ENCODE measurements at places on chromosomes 7 and 10.
A peak's percentile ranks its signal among the peaks of the same experiment; 100 is the strongest.

DNA sequence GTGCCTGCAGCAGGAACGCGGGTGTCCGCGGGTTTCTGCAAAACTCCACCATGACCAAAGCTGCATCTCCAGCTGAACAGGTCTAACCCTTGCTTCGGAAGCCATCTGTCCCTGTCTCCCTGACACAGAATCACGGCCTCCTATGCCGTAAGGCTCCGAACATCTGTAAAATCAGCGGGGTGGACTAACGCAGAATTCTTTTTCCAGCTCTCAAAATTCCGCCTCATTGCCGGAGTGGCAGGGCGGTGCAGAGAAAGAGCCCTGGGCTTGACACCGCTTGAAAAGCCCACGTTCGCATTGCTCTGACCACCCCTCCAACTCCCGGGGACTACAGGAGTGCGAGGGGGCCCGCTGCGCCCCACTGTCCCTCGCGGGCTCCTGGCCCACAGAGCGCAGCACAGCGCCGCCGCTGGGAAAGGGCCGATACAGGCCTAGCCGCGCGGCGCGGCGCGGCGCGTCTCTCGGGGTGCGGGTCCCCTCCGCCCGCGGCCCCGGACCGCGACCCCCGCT lies 409 bp downstream of the DNMBP start:
- peak; percentile 8 for DNase-seq

DNA sequence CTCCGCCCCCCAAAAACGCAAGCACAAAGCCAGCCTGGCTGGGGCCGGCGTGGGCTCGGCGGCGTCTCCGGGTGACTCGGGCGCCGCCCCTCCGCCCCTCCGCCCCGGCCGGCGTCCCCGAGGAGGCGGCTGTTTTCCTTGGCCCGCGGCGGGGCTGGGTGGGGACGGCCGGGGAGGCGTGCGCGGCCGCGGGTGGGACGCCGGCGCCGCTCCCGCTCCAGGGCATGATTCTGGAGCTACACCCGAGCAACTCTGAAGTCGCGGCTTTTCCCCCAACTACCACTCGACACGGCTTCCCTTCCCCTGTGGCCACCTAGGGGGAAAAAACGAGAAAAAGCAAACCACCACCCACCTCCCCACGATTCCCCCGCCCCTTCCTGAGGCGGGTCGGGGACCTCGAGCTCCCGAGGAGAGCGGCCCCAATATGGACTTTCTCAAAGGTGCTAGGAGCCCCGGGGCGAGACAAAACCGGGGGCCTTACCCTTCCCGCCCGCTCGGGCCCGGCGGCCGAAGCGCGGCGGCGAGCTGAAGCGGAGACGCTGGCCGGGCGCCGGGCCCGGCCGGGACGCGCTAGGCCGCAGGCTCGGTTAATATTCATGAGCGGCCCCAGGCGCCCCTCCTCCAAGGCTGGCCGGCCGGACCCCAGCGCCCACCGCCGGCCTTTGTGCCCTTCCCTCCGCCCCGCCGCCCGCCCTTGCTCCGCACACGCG lies 856 bp downstream of the ARHGAP21 start:
- DNase-seq, result peak; percentile 15

DNA sequence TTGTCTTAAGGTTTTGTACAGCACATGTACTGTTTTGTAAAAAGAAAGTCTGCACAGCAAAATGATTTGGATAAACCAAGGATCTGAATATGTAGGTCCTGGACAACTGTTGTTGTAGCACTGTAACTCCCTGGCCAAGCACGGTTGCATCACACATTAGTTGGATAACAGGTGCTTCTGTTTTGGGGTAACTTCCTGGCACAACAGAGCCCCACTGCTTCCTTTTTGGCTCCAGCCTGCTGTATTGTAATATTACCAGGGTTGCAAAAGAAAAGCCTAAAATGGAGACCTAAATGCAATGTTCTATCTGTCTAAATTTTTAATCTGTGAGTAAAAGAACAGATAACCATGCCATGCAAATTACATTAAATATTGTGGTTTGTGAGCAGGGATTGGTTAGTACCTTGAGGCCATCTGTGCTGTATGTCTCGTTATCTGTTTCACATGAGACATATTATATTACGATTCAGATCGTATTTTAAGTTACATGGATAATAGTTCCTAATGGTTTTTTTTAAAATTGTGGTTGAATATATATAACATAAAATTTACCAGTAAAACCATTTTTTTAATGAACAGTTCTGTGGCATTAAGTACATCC lies 27.5 kb upstream of the WAC start:
- DNase-seq, result no peak

GRCh38 chr10:9227679-9228365 lies 1173.3 kb downstream of the GATA3 start:
- DNase-seq, result no peak

GRCh38 chr10:92384741-92385140 lies 93.8 kb downstream of the MARCHF5 start:
- no peak for DNase-seq

GRCh38 chr7:50203521-50203920 lies 101.0 kb upstream of the IKZF1 start:
- DNase-seq, result no peak

DNA sequence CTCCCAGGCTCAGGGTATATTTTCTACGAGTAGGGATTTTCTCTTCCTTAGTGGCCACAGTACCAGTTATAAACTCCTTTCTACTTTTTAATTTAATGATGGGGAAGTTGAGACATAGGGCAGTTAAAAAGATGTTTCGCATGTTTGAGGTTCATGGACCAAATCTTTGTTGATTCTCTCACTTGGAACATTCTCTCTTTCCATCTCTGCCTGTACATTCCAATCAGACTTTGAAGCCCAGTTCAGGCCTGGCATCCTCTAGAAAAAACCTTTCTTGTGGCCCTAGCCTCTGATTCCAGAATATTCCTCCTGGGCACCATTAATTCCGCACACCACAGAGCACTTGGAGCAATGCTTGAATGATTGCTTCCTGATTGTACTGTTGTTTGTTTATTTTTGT lies 18.5 kb downstream of the SLC13A4 start:
- DNase-seq, result no peak

DNA sequence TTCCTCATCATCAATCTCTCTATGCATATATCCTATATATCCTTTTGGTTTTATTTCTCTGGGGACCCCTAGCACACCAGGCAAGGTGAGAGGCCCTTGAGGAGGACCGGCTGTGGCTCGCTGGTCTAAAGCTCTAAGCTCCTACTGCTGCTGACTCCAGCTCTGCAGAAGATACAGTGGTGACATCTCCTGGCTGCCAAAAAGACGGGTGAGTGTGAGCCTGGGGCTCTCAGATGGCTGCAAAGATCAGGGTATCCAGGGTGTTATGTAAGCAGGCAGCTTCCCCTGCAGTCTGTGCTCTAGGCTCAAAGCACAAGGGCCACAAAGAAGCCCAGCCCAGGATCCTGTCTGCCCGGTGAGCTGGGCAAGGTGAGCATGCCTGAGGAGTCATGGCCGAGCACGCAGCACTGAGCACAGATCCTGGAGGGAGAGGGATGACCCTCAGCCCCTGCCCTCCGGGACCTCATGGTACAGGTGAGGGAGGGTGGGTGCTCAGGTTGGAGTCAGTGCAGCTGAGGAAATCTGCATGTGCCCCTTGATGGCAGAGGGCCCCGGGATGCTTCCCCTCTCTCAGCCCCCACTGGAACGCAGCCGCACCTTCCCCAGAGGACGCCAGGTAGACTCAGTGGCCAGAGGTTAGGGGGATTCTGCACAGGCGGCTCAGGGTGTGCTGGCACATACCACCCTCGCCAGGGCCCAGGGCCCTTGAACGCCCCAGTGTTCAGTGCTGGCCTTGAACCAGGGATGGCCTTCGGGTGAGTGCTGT lies 95.4 kb upstream of the INSIG1 start:
- DNase-seq, result no peak

DNA sequence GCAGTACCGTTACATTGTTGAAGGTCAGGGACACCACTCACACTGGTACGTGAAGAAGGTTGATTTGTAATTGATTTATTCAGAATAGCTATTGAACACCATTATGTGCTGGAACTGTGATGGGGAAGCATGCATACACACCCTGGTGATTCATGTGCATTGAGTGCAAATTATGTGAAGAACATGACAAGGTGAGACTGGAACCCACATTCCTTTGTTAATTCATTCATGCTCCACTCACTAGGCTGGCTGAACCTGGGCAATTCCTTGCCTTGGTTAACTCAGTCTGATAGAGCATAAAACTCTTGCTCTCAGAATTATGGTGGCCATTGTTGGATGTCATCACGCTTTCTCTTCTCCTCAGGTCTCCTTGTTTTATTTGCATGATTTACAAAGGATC lies 67.3 kb upstream of the TPK1 start:
- DNase-seq, result no peak

- DNase-seq, result no peak
Observed at GRCh38 chr10:61918140-61918539, 16.6 kb downstream of the ARID5B start.

- no peak for DNase-seq
Observed at GRCh38 chr10:43801140-43801539, 152.5 kb upstream of the ZNF32 start.

DNA sequence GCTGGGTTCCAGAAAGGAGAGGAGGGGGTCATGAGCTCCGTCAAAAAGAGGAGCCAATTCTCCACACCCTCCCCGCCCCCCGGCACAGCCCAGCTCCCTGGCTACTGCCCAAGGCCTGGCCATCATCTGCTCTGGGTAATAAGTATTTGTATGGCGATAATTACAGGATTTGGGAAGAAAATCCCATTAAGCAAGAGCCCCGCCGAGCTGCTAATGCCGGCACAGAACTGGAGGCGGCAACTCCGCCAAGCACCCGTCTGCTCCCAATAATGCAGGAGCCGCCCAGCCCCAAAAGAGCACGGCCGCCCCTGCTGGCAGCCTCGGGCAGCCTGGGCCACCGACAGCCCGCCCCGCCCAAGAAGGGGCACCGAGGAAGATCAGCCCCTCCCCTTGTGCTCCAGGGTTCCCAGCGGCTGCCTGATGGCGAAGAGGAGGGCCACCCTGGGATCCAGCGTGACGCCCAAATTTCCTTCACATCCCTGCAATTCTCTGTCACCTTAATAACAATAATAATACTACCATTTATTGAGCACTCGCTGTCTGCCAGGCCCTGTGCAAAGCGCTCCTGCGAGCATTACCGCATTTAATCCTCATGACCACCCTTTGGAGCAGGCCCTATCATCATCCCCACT lies 5.9 kb downstream of the SLIT1 start:
- DNase-seq, result no peak

DNA sequence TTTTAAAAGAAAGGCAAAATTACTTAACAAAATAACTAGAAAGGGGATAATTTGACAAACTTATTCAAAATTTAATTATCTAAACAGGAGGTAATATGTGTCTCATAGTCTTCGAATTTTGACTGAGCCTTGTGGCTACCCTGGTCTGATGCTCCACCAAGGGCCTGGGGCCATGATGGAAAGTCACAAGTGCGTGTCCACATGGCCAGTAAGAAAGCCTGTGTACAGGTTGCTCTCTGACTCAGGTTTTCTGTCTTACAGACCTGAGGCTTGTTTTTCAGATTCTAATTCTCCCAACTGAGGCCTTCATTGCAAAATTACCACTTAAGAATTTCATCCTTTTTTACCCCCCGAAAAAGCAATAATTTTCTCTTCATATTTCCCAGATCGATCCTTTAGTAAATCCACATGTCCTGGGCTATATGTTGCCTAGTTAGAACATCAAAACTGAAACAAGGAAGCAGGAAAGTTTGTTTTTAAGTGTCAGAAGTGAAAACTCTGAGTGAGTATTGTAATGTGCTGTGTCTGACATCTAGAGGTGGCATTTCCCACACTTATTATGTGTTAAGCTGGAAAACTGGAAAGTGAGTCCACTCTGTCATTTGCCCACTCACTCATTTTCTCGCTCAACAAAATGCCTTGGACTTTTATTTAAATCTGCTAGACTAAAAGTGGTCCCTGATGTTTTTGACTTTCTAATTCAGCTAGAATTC lies 10.0 kb downstream of the CYP3A43 start:
- no peak for DNase-seq

GRCh38 chr7:99013266-99014112 lies 130.4 kb downstream of the SMURF1 start:
- no peak for DNase-seq

GRCh38 chr7:43037531-43037930 lies 74.9 kb upstream of the HECW1 start:
- DNase-seq, result no peak

- DNase-seq, result no peak
Observed at GRCh38 chr7:70738151-70738885, 393.6 kb upstream of the GALNT17 start.

- no peak for DNase-seq
Observed at GRCh38 chr10:98405422-98405821, 9.6 kb downstream of the PYROXD2 start.

DNA sequence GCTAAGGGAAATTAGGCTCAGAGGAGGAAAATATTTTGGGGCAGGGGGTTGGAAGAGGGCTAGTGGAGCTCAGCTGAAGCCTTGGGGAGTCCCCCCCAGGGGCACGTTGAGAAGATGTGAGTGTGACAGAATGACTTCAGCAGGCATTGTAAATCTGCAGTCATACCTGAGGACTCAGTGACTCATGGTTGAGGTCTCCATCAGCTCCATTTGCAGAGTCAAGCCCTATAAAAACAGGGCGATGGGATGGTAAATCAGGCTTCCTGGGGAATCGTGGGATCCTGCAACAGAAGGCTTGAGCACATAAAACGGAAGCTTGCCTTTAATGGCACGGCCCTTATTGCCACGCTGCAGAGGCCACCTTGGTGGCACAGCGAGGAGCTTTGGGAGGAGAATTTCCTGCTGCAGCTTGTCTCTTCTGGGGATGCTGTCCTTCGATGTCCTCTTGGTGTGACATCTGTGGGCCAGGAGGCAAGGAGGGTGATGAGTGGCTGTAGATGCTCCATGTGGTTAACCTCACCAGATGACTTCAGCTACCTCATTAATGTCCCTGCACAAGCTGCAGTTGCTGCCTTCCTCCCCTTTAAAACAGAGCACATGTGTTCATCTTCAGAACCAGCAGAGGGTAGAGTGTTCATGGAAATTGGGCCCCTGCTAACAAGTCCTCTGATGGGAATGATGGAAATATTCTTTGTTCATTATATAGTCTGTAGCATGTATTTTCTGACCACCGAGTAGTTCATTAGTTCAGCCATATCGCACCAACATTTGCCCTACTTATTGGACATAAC lies 285.9 kb downstream of the LRMDA start:
- no peak for DNase-seq

DNA sequence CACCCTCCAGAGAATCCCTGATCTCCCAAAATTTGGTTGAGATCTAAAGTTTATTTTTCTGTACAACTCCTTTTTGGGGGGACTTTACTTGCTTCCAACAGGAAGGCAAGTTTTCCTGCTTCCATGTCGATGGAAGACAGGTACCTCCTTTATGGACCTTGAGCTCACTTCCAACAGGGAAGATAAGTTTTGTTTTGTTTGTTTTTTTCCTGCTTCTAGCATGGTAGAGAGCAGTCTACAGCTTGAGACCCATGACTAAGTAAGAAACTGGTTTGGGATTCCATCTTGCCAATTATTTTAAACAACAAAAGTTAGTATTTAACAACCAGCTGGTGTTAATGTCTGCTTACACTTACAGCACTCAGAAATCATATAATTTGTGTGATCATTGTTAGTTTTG lies 74.4 kb downstream of the ST8SIA6 start:
- no peak for DNase-seq

- DNase-seq, result no peak
Observed at GRCh38 chr7:49644396-49645166, 128.9 kb upstream of the VWC2 start.

Data from activated CD4-positive, alpha-beta T cell treated with anti-CD3 and anti-CD28 coated beads for 24 hours (primary cell).